ENCODE measurements at places on chromosomes 6 and 20.
A peak's percentile ranks its signal among the peaks of the same experiment; 100 is the strongest.

- peak; percentile 91 for DNase-seq
These were observed 39.0 kb downstream of the B4GALT5 start for GRCh38 chr20:49674383-49675352.

DNA sequence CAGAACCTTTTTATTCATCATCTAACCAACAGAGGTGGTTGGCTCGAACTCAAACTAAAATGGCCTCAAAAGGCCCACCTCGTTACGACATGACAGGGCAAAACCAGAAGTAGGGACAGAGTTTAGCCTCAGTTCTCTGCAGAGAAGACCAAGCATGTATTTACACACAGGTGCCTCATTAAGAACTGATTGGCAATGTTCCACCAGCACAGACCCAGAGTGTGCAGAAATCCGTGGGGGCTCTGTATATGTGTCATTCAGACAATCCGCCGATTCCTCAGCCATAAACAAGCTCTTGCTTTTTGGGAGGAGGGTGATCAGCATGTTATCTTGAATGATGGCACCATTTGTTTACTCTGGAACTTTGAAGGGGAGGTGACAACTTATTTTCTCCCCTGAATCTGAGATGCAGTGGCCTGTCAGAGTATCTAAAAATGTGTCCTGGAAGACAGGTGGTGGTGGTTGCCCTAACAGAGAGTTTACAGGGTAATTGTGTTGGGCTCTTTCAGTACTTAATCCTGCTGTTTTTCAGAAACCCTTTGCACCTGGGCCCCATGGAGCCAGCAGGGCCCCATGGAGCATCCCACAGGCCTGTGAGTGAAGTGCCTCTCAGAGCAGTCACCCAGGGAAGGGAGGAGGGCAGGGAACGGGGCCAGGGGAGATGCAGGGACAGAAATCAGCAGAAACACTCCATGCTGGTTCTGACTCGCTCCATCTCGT is 29.1 kb upstream of the C20orf203 start:
- DNase-seq, result no peak

GRCh38 chr6:131561925-131562707 is 10.9 kb upstream of the ARG1 start:
- no peak for DNase-seq

DNA sequence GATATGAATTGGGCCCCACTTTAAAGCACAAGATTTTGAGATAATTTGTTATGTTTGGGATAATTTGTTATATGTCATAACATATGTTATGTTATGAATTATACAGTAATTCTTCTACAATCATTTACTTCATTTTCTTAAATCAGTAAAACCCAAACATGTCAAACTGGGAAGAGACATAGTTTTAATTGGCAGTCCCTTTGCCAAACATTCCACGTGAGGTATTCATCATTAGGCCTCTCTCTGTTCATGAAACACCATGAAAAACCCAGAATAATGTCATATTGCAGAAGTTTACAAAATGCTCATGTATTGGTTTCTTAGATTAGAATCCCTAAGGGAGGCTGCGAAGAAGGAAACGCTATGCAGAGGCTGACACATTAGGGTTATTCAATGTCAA is 89.4 kb upstream of the PDE10A start:
- no peak for DNase-seq

DNA sequence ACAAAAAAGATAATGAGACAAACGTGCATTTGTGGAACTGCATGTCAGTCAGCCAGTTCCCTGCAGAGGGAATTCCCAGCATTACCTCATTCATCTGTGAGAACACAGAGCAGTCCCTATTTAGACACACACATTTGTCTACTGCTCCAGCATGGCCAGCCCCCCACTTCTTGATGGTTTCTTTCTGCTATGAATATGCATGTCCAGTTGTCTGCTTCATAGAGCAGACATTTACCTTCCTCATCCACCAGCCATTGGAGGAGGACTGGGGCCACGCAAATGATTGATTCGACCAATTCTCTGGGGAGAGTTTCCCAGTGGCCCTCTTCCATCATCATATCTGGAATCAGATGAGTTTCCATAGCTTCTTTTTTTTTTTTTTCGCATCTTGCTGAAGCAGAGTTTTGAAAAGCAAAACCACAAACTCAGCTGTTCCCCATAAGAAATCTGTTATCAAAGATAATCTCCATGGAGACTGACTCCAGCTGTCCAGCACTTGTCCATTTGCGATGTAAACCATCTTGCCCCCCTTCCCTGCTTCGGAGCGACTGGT is 11.8 kb downstream of the ENPP1 start:
- peak; percentile 67 for DNase-seq

GRCh38 chr6:35765739-35766138 is 10.7 kb upstream of the CLPSL2 start:
- DNase-seq, result no peak

DNA sequence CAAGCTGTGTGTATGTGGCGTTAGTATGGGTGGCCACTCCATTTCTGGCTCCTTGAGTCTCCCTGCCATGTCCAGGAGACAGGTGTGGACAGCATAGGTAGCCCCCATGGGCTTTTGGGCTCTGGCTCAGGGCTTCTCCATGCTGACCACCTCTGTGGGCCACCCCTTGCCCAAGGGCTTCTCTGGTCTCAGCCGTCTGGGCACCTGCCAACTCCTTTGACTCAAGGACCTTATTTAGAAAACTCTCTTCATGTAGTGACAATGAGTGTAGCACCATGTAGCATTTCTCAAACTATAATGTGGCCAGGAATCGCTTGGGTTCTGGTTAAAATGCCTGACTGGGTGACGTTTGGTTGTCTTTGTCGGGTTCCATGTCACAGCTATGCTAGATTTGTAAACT is 5.1 kb upstream of the GTSF1L start:
- no peak for DNase-seq

DNA sequence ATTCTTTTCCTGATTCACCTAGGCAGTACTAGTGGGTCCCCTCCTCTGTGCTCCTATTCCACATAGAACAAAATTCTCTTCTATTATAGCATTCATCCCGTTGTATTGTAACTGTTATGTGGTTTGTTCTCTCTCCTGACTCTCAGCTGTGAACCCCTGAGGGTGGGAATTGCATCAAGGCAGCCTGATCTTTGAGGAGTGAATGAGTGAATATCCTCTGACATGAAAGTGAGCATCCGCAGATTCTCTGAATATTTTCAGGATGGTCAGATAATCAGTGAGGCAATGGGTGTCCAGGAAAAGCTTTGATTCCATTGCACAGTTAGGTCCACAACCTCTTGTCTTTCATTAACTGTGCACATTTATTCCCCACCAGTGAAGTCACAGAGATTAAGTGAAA is 67.6 kb upstream of the SLC22A23 start:
- DNase-seq, result peak; percentile 56

DNA sequence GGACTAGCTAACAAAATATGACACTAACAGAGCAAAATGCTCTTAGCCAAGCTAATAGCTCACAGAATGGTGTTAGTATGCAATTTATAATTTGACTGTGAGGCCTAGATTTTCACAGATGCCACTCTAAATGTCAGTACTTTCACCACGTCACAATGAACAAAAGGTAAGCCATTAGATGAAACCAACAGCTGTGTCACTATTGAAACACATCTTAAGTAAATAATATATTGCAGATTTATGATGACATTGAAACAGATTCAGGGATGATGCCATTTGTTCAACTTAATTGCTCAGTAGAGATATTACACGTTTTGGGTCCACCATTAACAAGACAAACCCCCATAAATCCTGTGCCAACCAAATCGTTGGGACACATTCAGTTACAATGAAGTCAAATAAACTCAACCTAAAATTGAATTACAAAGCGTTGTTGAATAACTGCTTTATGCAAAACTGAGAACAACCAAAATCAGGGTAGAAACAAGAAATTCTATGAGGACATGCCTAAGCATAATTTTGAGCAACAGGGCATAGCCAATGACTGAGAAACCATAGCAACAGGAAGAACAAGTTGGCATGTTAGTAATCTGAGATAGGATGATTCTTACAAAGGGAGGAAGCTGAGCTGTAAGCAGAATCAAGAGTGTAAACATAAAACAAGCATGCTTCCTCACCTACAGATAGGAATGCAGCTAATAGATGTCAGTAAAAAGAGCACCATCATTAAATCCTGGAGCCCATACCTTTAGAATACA is 85.6 kb upstream of the KHDRBS2 start:
- no peak for DNase-seq

- DNase-seq, result no peak
These were observed 231.3 kb downstream of the TFAP2C start for GRCh38 chr20:56860413-56860812.

DNA sequence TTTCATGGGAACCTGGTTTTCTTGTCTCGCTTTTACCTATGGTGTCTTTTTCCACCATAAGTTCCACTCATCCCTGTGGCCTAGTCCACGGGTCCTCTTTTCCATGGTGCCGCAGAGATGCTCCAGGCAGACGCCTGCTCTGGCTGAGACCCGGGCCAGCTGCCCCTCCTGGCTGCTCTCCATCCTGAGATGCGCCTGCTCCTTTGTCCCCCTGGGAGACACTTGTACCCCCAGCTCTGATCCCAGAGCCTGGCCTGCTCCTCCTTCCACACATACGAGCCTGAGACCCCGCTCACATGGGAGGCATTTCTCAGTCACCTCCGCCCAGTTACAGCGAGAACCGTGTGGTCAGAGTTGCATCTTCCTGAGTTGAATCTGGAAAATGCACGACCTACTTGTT is 29.6 kb downstream of the RNASET2 start:
- DNase-seq, result no peak

- peak; percentile 89 for DNase-seq
These were observed 20.2 kb downstream of the PRPH2 start for GRCh38 chr6:42702200-42702599.

- DNase-seq, result no peak
These were observed 223.7 kb downstream of the TAF4 start for GRCh38 chr20:61841966-61842365.

- DNase-seq, result no peak
These were observed 19.4 kb downstream of the CASS4 start for GRCh38 chr20:56431471-56431870.

DNA sequence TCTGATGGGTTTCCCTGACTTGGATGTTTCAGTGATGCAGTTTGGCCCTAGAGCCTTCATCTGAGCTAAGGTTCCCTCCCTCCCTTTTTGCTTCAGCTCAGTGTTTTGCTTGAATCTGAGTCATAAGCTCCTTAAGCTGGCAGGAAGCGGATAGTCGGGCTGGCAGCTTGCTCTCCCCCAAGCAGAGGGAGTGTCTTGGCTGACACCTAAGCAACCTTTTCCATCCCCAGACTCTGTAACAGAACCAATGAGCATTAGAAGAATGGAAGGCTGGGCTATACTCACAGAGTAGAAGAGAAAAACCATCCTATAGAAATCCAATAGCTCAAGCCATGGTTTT is 98.3 kb downstream of the HAO1 start:
- DNase-seq, result peak; percentile 87

DNA sequence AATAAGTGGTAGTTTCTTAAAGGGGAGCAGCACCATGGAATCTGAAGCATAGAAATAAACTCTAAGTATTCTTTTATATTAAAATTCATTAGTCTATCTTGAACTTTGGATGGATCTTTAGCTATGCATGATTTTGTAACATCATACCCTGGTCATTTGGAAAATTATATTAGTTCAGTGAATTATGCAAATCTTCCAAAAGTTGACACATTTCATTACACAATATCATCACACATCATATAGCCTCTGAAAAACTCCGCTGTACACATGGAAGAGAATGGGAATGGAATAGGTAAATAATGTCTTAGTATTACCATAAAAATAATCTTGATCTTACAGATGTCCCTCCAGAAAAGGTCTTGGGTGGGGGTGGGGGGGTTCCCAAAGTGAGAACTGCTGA is 96.1 kb downstream of the ATXN1 start:
- DNase-seq, result no peak

Data from NCI-H226 (cell line).